SJCRH30 (cell line): ENCODE measurements at places on chromosomes 3 and 15.
A peak's percentile ranks its signal among the peaks of the same experiment; 100 is the strongest.

DNA sequence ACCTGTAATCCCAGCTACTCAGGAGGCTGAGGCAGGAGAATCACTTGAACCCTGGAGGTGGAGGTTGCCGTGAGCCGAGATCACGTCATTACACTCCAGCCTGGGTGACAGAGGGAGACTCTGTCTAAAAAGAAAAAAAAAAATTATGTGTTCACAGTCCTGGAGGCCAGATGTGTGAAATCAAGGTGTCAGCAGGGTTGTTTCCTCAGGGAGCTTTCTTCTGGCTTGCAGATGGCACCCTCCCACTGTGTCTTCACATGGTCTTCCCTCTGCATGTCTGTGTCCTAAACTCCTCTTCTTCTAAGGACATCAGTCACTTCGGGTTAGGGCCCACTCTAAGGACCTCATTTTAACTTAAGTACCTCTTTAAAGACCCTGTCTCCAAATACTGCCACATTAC is 56.1 kb upstream of the UBE2E1 start:
- no peak for DNase-seq

GRCh38 chr15:79562403-79562815 is 130.3 kb downstream of the MINAR1 start:
- no peak for DNase-seq

DNA sequence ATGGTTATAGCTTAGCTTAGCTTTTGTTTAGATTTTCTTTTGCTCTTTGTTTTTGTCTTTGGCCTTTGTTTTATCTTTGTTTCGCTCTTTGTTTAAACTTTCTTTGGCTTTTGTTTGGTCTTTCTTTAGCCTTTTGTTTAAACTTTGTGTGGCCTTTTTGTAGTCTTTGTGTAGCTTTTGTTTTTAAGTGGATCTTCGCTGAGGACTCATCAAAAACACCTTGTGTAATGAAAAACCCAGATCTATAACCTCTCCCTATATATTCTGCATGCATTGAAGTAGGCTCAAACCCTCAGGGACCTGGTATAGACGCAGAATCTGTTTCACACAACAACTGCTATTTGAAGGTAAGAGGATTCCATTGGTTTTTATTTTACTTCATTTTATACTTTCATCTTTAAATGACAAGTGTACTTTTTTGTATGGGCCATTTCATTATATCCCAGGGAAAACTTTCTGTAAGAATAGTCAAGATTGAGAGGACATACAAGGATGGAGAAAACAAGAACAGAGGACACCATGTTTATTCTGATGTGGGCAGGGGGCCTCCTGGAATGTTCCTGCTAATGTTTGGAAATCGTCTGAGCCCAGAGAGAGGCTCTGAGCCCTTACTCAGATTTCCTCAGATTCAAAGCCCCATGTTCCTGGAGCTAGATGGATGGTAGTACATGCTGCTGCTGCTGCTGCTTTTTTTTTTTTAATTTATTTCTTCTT is at the start of gene MOBP:
Gene MOBP, plus strand, starts transcription at position 287 of the 714 bp plus-strand sequence. CDS start 34,390 bp downstream, outside the sequence.
- DNase-seq, result no peak

GRCh38 chr15:94298364-94298763 is 67.0 kb downstream of the MCTP2 start:
- no peak for DNase-seq

- DNase-seq, result no peak
Measured at GRCh38 chr15:31528846-31529245, 202.2 kb downstream of the KLF13 start.

DNA sequence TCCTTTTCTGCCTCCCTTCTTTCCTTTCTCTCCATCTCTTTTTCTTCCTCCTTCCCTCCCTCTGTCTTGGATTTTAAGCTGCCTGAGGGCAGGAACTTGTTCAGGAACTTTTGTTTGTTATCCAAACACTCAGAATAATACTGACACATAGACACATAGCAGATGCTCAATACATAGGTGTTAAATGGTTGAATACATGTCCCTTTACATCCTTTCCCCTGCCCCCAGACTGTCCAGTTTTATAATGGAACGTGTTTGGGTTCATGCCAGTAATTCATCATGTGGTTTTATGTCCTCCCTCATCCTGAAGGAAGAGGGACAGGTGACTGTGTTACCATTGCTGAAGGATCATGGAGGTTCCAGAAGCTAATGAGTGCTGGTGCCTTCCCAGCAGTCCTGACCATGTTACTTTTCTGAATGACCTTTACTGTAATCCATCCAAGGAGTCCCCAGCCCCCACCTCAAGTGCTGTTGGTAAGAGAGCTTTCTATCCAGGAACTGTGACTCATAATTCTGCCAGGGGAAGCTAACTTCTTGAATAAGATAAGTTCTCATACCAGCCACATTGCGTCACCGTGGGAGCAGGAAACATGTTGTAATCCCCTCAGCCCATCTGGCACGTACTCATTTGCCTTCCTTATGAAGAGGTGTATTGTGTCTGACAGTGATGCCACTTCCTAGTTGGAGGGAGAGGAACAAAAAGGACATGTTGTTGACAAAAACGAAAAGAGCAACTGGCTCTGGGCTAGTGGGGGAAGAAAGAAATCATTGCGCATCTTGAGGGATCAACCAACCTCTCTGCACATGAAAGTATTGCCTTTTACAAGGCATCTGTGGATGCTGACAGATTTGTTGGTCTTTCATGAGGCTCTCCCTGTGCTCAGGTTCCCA is 52.4 kb downstream of the IL1RAP start:
- peak; percentile 95 for DNase-seq

GRCh38 chr3:48399387-48400172 is 27.6 kb downstream of the FBXW12 start:
- peak; percentile 49 for DNase-seq

- no peak for DNase-seq
Measured at GRCh38 chr15:63146684-63147083, 10.6 kb downstream of the RPS27L start.

- DNase-seq, result no peak
Measured at GRCh38 chr3:72085036-72085435, 300.1 kb upstream of the PROK2 start.

DNA sequence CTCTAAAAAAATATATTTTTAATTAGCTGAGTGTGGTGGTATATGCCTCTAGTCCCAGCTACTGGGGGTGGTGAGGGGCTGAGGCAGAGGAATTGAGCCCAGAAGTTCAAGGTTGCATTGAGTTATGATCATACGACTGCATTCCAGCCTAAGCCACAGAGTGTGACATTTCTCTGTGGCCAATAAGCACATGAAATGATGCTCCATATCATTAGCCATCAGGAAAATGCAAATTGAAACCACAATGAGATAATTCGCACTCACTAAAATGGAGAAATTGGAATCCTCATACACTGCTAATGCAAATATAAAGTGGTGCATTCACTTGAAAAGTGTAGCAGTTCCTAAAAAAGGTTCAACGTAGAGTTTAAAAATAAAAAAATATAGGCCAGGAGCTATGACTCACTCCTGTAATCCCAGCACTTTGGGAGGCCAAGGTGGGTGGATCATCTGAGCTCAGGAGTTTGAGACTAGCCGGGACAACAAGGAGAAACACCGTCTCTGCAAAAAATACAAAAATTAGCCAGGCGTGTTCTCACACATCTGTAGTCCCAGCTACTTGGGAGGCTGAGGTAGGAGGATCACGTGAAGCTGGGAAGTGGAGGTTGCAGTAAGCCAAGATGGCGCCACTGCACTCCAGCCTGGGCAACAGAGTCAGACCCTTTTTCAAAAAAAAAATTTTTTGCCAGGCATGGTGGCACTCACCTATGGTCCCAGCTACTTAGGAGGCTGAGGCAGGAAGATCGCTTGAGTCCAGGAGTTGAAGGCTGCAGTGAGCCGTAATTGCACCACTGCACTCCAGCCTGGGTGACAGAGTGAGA is 35.2 kb downstream of the IFT122 start:
- no peak for DNase-seq

- no peak for DNase-seq
Measured at GRCh38 chr3:190526787-190527762, 13.2 kb downstream of the IL1RAP start.

DNA sequence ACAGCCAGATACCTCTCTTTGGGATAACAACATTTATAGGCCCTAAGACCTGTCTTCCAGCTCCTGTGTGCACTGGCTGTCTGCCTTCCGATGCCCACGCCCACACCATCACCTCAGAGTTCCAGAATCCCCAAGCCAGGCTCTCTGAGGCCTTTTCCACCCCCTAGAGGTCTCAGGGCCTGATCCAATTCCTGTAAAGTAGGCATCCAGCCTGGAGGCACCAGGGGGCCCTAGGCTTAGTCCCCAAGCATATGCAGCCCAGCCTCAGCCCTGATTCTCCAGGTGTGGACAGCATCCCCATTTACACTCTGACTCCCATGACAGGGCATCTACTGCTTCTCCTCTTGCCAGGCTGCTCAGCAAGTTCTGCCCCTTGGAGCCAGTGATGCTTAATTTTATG is 72.7 kb upstream of the CORO2B start:
- DNase-seq, result no peak

DNA sequence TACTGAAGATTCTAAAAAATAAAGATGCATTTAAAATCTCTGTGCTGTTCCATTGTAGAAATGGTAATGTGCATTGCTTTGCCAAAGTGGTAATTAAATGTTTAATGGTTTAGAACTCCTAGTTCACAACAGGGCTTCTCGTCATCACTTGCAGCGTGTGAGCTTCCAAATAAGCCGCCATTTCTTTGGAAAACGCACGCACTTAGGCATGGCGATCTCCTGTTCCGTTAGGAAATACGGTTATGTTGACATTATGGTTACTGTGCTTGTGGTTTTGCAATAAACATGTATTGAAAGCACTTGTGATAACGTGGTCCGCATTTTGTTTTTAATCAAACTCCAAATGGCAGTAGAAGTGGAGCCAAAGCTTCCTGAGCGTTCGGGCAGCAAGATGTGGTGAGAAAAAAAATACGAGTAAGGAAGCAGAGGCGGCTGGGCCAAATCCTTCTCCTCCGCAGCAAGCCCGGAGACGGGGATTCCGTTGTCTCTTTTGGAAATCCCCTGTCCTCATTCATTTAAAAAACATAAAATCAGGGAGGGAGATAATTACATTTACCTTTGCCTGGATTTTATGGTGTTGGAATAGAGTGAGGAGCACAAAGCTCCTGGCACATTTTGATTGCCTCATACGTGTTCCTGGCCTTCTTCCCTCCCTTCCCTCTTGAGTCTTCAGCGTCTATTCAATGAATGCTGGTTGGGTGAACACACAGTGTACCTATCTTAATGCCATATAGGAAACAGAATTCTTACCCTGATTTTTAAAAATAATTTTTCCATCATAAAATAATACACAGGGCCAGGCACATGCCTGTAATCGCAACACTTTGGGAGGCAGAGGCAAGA is 97.5 kb downstream of the SLC49A4 start:
- DNase-seq, result no peak

- DNase-seq, result no peak
Measured at GRCh38 chr3:55692295-55692956, 205.3 kb upstream of the WNT5A start.

DNA sequence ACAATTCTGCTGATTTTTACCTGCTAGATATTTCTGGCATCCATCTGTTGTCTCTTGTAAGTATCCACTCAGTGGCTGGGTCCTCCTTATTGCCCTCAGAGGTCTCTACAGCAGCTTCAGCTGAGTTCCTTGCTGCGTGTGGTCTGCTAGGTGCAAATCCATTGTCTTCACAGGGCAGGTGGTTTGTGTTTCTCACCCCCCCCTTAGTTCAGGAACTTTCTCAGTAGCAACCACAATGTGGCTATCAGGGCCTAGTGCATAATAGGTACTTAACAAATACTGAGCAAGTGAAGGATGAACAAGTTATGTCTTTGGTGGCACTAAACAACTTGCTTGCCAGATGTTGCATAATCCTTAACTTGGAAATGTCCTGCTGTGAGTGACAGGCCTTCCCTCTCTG is 96.7 kb upstream of the KLHL25 start:
- DNase-seq, result no peak
